ENCODE measurements at places on chromosomes 4 and X.
A peak's percentile ranks its signal among the peaks of the same experiment; 100 is the strongest.

DNA sequence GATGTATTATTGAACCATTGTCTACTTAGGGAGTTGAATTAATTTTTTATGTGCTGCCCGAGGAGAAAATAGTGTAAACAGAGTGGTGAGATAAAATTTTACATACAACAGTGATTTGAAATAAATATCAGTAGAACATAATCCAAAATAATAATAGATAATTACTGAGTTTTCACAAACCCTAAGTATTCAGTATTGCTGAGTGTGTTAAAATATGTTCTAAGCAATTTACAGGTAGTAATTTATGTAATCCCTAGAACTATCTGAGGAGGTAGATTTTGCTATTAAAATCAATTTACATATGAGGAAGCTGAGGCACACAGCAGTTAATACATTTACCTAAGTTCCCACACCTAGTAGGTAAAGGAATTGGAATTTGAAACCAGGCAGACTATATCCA lies 134.7 kb upstream of the FAT1 start:
- DNase-seq = no peak

DNA sequence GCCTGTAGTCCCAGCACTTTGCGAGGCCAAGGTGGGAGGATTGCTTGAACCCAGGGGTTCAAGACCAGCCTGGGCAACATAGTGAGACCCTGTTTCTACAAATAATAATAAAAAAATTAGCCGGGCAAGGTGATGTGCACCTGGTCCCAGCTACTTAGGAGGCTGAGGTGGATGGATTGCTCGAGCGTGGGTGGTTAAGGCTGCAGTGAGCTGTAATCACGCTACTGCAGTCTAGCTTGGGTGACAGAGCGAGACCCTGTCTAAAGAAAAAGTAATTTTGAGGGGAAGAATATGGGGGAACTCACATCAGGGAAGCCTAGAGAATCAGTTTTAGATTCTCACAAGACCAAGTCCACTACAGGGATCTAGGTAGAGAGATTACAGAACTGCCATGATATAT lies 28.9 kb upstream of the LCORL start:
- DNase-seq = no peak

- DNase-seq = peak; percentile 47
Observed at GRCh38 chrX:1244164-1245076, 24.2 kb upstream of the CSF2RA start.

DNA sequence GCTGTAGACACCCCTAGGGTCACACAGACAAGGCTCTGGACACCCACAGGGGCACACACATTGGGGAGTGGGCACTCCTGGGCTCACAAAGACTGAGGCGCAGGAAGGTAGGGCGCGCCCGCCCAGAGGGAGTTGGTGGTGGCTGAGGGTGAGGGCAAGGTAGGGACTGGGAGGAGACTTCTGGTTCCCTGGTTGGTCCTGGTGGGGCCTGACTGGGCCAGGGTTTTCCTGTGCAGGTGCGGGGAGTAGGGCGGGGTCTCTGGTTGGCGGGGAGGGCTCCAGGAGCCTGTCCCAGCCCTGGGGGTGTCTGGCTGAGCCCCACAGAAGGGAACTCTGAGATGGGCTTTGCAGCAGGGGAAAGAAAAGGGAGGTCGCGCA lies 6.7 kb upstream of the WAS start:
- no peak for DNase-seq

DNA sequence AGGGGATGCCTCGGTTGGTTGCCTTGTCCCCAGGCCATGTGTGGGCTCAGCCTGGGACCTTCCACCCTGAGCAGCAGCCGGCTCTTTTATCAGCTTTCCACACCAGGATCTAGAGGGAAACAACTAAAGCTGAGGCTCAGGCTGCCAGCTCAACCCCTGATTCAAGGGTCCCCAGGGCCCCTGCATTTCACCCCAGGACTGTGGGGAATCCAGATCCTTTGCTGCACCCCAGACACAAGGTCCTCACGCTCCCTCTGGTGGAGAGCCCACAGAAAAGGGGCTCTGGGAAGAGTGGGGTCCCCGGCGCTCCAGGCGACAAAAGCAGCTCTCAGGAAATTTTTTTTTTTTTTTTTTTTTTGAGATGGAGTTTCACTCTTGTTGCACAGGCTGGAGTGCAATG lies 64.3 kb downstream of the ZFYVE28 start:
- peak; percentile 90 for DNase-seq

GRCh38 chr4:147772459-147772969 lies 40.6 kb downstream of the ARHGAP10 start:
- DNase-seq = peak; percentile 92

All from osteoblast (primary cell).